ENCODE measurements at places on chromosomes 5 and 9.

GRCh38 chr5:143562935-143563334 is 159.4 kb upstream of the NR3C1 start:
- DNase-seq, result no peak

DNA sequence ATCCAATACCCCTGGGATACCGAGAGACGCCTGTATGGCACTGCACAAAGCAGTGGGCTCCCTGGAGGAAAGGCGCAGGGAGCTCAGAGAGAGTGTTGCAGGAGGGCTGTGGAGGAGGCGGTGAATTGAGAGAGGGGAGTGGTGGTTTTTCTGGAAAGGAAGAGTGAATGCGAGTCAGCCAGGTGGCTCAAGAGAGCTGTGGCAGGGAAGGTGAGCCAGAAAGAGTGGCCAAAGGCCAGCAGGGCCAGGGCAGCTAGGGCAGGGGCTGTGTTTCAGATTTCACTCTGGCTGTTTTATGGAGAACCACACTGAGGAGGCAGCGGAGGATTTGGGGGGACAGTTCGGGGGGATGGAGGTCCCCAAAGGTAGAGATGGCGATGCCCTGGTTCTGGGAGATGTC is 13.0 kb upstream of the DAB2IP start:
- no peak for DNase-seq

GRCh38 chr5:159456722-159457465 is 126.6 kb upstream of the IL12B start:
- DNase-seq, result no peak

DNA sequence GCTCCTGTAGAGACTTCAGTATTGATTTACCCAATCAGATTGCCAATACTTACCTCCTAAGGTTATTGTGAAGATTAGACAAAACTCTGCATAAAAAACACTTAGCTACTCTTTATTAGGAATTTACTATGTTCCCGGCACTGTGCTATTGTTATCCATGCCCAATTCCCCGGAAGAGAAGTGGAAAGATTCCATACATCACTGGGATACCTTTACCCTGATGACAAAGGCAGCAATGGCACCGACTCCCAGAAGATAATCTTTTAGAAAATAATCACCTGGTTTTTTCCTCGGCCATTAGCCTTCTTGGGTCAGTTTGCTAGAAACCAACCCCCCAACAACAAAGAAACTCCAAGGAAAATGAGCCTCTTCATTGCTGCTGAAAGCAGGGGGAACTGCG is 226.0 kb downstream of the SNX18 start:
- DNase-seq, result no peak

- peak; percentile 82 for DNase-seq
These were observed 15.0 kb upstream of the PTBP3 start for GRCh38 chr9:112348257-112349007.

DNA sequence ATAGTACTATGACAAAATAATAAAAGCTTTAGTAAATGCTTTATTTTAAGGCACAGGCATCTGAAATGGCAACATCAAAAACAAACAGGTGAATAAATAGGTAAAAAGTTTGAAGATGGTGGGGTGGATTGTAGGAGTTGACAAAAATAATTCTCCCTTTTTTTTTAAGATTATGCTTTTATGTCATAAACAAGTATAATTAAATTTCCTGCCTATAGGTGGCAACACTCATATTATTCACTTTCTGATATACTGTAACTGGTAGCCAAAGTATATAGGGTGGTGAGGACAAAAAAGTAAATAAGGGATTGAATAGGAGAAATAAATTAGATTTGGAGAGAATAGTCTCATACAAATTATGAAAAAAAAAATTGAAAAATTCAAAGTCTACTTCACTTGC is 120.0 kb upstream of the ACOT12 start:
- no peak for DNase-seq

- DNase-seq, result no peak
These were observed 58.6 kb downstream of the STARD4 start for GRCh38 chr5:111453747-111454146.

DNA sequence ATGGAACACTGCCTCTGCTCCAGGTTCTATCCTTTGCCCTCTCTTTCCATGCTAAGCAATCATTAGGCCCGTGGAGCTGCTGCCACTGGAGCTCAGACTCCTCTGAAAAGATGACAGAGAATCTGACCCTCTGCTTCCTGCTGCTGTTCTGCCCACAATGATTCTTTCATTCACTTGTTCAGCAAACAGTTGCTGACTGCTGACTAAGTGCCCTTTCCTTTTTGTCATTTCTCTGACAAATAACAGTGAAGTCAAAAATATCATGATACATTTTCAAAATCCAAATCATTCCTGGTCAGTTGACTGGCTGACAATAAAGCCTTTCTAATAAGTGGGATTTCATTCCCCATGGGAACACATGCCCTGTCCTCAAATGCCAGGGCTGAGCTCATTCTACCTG is 110.1 kb downstream of the SIL1 start:
- DNase-seq, result no peak

DNA sequence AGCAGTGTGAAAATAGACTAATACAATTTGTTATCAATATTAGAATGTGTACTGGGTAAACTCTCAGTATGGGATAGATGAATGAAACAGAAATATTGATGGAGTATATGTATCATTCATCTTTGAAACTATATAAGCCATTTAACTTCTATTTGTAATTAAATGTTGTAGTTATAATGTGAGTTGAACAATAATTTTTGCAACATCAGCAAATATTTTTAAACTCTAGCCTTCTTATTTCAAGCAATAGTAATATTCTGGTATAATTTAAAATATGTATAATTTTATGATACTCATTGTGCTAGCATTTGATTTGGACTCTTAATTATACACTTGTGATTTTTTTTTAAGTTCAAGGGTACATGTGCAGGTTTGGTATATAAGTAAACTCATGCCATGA is 59.6 kb upstream of the RGMB start:
- no peak for DNase-seq

- no peak for DNase-seq
These were observed 10.8 kb upstream of the DCP2 start for GRCh38 chr5:112965733-112966306.

- DNase-seq, result no peak
These were observed 236.5 kb upstream of the TRIM32 start for GRCh38 chr9:116450378-116451139.

DNA sequence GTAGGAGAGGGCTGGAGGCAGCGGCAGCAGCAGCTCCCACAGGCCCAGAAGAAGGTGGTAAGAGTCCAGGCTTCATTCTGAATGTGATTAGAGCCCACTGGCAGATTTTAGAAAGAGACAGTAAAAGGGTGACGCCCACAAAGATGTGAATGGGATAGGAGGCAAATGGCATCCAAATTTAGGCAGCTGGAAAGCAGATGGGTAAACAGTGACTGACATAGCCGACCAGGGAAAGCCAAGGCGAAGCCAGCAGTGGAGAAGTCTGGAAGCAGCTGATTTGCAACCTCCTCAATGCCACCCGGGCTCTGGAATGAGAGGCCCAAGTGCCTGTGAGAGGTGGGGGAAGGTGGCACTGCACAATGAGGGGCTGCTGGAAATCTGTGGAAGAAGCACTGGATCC is 103.3 kb downstream of the C5orf15 start:
- no peak for DNase-seq

DNA sequence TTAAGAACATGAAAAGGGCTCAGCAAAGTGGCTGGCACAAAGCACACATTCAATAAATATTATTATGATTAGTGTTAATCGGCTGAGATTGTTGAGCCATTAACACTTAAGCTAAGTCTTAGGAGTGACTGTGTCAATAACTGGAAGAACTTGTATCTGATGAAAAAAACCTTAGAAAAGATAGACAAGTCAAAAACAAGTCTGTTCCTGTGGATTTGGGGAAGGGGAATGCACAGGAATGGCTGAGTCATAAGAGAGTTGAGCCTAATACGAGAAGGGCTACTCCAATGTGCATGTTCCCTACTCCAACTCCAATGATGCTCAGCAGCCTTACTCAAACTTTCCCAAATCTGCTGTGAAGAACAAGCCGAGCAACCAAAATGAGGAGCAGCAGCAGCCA is 53.9 kb downstream of the MED27 start:
- no peak for DNase-seq

- DNase-seq, result no peak
These were observed 319.2 kb downstream of the SLCO4C1 start for GRCh38 chr5:101976933-101977332.

DNA sequence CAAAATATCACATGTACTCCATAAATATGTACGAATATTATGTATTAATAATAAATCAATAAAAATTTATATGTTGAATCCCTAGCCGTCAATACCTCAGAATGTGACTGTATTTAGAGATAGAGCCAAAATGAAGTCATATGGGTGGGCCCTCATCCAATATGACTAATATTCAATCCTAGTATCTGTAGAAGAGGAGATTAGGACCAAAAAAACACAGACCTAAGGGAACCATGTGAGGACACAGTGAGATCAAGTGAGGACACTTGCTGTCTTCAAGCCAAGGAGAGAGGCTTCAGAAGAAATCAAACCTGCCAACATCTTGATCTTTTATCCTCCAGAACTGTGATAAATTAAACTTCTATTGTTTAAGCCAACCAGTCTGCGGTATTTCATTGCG is 3.7 kb upstream of the AMACR start:
- DNase-seq, result no peak

DNA sequence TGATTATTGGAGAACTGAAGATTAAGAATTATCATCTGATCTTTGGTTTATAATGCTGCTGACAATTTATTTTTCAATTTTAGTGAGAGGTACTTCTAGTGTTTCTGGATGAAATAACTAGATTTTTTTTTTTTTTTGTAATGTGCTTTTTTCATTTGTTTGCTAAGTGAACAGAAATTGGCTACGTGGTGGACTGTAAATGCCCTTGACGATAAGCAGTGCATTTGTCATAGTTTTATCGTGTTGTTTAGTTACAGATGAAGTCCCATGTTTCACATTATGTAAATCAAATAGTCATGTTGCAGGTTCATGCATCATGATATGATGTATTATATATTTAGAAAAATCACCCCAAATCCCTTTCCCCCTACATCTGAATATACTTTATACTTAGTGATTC is 81.0 kb downstream of the ADAMTS19 start:
- DNase-seq, result no peak

DNA sequence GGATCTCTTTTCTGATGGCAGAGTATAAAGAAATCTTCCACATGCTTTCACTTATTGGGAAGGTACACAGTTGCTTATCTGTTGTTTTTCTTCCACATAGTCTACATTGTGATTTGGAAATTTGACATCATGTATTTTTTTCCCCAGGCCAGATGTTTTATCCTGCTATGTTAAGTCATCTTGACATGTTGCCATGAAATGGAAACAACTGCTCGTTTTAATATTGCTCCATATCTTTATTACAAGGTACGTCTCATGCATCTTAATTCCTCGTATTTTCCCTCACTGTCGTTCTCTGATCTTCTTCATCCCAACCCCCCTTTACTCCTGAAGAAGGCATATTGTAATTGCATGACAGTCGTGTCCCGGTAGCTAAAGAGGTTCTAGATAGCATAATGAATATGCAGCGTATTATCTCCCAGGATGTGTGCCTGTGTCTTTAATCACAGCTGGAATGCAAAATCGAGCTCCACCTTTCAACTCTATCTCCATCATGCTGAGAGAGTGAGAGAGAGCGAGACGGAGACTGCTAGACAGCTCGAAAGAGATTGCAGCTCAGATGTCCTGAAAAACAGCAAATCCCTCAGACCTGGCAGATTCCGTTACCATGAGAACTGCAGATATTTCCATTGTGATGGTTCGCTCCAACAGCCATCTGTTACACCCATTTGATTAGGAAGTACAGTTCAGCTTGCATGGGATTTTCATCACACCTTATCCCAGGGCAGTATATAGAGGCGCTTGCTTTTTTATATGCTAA is 281.7 kb downstream of the TMEM38B start:
- no peak for DNase-seq

GRCh38 chr9:3804103-3804502 is 278.3 kb upstream of the RFX3 start:
- no peak for DNase-seq

DNA sequence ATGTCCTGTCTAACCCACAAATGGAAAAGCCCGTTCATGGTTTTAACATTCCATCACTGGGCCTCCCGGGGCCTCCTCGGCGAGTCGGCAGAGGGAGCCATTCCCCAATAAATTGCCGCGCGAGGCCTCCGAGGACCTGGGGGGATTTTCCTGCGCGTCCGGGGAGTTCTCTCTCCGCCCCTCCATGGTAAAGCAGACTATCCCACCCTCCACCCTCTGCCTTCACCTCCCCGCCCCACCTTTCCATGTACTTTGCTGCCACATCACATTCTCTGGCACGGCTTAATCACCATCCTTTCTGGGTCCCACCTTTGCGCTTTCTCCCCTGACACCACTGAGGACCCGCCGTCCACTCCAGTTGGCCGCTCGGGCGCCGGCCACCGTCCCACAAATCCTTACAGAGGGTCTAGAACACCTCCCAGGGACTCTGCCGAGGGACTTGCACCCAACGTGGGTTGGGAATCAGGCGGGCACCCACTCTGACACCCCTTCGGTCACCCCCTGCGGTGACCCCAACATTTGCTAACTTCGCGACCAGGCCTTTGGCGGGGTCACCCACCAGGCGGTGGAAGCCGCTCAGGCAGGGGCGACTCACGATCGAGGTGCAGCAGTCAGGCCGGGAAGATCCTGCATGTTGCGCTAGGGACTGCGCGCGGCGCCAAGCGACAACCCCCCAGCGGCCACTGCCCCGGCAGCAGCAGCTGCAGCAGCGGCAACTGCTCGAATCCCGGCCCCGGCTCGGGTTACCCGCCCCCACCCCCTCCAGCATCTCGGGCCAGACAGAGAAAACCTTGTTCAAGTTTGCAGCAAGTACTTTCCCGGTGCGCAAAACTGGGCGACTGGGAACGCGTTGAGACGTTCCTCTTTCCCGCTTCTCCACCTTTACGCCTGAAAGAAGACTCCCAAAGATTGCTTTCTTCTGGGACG is at the start of gene MEGF10:
Gene MEGF10 (plus strand): TSS at position 778 of the 927 bp plus-strand sequence. CDS start 40,513 bp downstream, outside the sequence.
- DNase-seq, result peak; percentile 77

DNA sequence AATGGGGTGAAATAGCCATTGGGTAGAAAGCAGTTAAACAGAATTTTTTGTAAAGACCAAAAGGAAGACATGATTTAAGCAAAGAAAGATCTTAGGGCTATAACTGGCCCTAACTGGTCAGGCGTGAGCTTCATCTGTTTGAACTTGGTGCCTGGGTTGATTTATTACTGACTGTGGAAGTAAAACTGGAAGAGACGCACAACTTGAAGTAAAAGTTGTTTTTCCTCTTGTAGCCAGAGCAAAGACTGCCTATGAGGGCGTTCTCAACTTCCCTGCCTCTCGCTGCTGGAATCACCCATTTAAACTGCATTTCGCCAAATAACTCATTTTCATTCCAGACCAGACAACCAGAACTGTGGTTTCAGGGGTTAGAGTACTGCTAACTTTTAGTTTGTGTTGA is 1.5 kb downstream of the THBS4 start:
- DNase-seq, result no peak

GRCh38 chr9:88835038-88835466 is 156.2 kb upstream of the S1PR3 start:
- DNase-seq, result no peak
